ENCODE measurements at places on chromosomes 1 and 21.

DNA sequence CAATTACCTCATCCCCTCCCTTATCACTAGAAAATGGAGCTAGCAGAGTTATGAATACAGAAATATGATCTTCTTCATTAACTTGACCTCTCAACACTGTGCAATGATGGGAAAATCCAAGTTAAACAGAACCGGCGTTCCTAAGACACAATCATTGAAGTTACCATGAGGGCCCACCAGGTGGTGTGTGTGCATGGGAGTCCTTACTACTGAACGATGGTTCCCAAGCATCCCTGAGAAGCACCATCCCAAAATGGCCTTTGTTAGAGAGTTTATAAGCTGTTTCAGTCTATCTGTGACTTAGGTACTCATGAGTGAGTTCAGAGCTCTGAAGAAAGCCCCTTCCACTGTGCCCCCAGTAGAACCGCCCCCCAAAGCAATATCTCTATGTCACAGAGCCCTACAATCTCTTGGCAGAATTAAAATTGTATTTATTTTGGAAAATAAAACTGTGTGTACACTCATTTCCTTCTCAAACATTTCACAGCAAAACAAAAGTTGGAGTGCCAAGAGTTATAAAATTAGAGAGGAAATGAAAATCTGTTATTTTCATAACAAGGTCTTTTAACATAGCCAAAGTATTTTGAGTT lies 56.8 kb downstream of the PLD5 start:
- DNase-seq = peak; percentile 1

- DNase-seq = no peak
These were observed 33.1 kb upstream of the C1orf146 start for GRCh38 chr1:92184632-92185031.

- no peak for DNase-seq
These were observed 34.4 kb upstream of the SLC30A1 start for GRCh38 chr1:211613108-211613947.

DNA sequence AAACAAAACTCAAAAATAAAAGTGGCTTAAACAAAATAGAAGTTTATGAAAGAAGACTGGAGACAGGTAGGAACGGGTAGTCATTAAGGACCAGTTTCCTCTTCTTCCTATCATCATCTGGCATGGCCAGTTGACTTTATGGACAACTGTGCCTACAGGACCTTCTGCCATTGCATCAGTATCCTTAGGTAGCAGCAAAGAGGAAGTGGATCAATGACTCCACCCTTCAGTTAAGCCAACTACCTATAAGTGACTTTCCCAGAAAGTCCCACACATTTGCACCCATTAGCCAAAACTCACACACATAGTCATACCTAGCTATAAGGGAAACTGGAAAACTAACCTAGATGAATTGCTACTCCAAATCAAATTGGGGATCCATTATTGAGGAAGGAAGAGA lies 51.7 kb downstream of the RASAL2 start:
- no peak for DNase-seq

DNA sequence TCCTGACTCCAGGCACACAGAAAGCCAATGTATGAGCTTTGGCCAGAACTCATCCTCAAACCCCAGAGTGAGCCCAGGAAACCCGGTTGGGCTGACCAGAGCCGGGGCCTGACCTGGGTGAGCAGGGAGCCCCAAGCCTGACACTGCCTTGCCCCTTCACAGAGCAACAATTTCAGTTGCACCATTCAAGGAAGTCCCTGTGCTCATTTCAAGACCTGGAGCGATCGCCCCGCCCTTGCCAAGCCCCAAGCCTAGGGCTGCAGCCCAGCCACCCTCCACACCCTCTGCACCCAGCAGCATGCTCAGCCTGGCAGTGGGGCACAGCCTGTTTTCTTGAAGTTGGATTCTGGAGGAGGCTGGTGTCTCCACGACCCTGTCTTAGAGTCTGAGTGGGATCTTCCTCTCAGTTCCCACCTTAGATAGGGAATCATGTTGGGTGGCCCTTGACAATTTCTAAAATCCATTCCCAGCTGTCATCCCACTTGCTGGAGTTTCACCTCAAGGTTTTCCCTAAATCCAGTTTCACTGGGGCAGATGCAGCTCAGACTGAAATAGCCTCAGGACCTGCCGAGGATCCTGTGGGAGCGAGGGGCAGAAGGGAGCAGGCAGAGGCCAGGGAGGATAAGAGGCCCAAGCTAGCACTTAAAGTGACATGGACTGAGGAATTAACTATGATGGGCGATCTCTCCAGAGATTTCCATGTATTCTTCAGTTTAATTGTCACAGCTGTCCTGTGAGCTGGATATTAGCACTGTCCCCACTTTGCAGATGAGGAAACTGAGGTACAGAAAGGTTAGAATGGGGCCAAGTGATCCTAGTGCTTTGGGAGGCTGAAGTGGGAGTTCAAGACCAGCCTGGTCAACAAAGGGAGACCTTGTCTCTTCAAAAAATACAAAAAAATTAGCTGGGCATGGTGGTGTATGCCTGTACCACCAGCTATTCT lies 2.5 kb downstream of the NBL1 start:
- DNase-seq = no peak

GRCh38 chr1:11682799-11683198 lies 1.9 kb upstream of the MAD2L2 start:
- no peak for DNase-seq

GRCh38 chr21:46154955-46155513 lies 345 bp downstream of the FTCD start:
- DNase-seq = no peak

DNA sequence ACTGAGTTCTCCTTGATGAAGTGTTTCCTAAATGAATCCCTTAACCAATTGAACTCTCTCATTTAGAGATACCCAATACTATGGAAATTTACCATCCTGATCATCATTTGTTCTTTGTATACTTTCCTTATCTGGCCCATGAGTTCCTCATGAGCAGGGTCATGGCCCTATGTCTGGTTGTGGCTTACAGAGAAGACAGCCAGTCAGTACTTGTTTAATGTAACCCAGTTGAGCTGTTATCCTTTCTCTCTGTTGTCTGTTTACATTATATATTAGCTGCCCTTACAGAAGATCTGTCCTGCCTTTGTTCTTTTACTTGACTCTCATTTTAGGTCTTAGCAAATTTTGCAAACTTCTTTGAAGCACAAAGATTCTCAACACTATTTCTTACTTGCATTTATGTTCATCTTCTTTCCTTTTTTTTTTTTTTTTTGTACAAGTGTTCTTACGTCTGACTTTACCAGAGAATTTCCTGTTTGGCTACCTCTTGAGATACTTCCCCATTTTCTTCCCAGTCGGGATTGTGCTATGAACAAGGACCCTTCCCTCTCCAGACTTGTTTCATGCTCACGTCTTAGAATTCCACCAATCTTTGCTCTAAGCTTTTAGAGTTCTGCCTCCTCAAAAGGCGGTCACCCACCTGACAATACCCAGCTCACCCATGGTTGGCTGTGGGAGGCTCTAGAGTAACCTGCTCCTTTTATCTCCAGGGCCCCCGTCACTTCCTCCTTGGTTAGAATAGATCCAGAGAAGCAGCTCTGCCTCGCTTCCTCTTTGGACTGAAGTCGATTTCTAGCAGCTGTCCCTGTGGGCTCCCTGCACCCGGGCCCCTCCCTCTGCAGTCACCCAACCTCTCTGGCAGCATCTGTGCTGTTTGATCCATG lies 53.6 kb upstream of the RUNX1 start:
- DNase-seq = peak; percentile 21

DNA sequence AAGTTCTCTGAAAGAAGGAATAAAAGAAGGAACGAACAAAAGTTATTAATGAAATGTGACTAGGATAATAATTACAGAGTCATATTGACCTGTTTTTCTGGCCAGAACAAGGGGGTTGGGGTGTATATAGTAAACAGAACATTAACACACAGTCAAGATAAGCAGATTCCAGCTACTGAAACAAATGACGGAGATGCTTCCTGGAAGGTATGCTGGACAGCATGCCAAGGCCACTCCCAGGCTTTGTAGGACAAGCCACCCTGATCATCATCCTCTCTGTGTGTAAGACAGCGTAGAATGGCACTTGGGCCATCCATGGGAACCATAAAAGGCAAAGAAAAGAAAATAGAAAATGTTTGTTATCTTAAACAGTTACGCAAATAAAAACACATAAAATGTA lies 120.7 kb downstream of the TGFBR3 start:
- DNase-seq = no peak

GRCh38 chr1:118990513-118991152 lies 2.5 kb upstream of the TBX15 start:
- no peak for DNase-seq

DNA sequence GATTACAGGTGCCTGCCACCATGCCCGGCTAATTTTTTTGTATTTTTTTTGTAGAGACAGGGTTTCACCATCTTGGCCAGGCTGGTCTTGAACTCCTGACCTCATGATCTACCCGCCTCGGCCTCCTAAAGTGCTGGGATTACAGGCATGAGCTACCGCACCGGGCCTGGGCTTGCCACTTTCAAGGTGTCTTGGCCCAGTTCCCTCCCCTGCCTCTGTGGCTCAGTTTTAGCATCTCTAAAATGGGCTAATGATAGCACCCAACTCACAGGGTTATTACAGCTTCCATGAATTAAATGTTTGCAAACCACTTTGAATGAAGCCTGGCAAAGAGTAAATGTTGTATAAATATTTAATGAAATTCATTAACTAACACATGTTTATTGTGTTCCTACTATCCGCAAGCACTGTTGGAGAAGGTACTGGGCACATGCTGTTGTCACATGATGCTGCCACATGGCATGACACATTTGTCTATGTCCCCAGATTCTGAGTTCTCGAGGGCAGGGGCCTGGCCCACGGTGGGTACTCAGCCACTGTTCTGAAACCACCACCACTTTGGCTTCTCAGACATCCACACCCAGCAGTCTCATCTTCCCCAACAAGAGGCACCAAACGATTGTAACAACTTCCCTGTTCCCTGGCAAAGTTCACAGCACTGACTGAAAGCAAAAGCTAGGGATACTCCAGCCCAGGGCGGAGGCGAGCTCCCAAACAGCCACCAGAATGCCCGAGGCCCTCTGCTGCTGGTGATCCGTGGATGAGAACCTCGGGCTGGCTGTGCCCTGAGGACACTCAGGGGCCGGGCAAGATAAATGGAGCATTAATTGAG lies 9.7 kb downstream of the IFFO2 start:
- DNase-seq = no peak

GRCh38 chr1:231612393-231613089 lies 14.0 kb upstream of the DISC1 start:
- DNase-seq = no peak

DNA sequence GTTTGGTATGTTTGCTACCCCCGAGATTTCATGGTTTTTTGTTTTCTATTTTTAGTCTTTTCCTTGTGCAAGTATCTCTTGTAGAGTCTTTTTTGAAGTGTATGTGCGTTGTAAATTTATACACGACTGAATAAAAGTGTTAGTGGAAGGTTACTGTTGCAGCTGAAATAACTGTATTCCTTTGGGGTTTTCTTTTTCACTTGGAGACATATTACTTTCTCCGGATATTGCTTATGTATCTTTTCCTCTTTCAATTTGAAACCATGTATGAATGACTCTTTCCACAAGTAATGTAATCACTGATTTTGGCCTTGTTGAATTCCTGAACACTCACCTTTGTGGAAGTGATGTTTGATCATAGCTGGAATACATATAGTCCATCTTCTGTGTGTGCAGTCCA lies 956 bp downstream of the URB2 start:
- DNase-seq = no peak

- DNase-seq = no peak
These were observed 24.6 kb upstream of the MYSM1 start for GRCh38 chr1:58724483-58724882.

DNA sequence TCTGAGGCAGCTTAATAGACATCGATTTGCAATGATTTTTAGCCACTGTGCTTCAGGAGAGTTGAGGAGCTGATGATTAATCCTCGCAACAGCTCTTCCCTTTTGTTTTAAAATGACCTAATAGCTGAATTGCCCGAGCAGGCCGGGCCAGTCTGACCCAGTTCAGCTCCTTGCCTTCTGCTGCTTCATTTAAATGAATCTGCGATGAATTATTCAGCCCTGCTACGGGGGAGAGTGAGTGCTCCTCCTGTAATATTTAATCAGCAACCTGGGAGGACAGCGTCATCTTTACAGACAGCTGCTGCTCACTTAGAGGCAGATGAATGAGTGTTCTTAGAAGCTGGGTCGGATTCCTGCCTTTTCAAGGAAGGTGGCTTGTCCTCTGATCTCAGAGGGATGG lies 325.1 kb downstream of the CAMTA1 start:
- no peak for DNase-seq

GRCh38 chr1:234891427-234891826 lies 237.2 kb downstream of the TOMM20 start:
- DNase-seq = no peak

DNA sequence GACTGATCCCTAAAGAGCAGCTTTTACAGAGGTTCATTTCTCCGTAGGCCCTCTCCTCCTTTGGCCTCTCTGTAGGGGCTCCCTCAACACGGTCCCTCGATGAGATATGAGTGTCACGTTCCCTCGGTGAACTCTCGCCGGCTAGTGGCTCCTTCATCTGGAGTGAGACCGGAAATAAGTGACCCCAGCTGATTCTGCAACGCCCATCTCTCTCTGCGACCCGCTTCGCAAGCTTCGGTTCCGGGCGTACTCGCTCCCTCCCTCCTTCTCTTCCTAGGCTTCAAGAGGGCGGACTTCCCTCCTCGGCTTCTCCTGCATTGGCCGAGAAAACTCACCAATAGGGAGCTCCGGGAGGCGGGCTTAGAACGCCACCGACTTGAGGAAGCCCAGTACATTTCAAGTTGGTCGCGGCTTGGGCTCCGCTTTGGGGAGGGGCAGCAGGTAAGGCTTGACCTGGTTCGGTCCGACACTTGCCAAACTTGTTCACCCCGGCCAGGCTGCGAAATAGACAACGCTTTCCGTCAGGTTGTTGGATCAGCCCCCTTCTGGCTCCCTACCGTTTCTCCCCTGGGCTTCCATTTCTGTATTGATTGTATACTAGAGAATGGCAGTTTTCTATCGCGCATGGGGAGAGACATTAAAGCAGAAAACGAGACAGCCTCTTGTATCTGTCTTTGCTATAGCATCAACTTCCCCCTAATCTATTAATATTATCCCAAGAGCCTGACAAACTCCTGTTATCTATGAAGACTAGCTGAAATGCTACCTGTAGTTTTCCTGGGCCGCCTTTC lies at the start of the genes ANKRD34A and POLR3GL:
Gene ANKRD34A (minus strand): TSS at position 248 of the 791 bp plus-strand sequence. CDS start 2,816 bp downstream, outside the sequence.
Gene POLR3GL (plus strand): TSS at position 363 of the 791 bp plus-strand sequence. CDS start 10,176 bp downstream, outside the sequence.
- peak; percentile 86 for DNase-seq

DNA sequence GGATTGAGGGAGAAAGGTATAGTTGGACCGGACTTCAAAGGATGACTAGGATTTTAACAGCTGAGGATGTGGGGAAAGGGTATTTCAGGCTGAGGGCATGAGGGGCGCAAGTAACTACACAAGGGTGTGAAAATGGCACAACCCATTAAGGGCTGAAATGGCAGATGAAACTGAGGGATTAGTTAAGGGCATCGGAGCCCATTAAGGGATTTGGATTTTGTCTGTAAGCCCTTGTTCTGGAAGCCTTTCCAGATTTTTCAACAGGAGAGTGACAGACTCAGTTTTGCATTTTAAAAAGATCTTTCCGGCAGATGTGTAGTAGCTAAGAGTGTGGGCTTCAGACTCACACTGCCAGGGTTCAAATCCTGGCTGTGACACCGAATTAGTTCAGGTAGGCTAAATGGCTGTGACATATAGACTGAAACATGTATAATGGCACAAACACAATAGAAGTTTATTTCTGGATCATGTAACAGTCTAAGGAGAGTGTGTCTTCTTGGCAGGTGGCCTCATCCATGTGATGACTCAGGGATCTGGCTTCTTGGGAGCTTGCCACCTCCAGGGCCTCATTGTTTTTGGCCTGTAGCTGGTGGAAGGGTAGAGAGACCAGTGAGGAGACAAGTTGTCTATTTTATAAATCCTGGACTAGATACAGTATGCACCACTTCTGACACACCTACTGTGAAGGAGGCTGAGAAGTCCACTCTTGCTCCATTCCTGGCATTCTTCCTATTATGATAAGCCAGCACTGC lies 49.6 kb downstream of the UBE2T start:
- DNase-seq = no peak

- DNase-seq = no peak
These were observed 12.2 kb downstream of the PABPC4 start for GRCh38 chr1:39564340-39564739.

Data from T follicular helper cell (primary cell).